ENCODE measurements at places on chromosomes 16 and 17.

GRCh38 chr17:49985310-49985990 is 9.6 kb downstream of the DLX3 start:
- no peak for DNase-seq

DNA sequence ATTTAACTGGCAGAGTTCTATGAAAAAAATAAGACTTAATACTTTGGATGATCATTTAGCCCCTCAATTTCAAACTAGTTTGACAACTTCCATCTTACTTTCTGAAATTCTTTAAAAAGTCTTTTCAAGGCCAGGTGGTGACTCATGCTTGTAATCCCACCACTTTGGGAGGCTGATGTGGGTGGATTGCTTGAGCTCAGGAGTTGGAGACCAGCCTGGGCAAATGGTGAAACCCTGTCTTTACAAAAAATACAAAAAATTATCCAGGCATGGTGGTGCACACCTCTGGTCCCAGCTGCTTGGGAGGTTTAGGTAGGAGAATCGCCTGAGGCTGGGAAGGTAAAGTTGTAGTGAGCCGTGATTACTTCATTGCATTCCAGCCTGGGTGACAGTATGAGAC is 154.4 kb downstream of the TANC2 start:
- no peak for DNase-seq

DNA sequence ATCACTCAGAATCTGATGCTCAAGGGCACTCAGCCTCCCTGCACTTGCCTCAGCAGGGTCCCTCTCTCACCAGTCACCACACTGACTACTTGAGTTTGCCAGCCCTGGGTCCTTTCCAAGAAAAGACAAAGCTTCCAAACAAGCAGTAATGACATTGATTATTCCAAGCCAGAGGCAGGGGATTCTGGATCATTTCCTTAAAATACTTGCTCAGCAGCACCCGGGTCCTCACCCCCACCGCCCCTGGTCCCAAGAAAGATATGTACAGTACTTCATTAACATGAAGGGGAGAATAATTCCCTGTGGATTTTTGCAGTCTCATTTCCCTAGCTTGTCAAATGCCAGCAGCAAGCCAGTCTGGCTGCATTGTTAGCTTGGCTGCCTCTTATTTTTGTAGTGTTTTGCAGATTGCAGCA is 83.2 kb upstream of the GNAO1 start:
- no peak for DNase-seq

- DNase-seq = no peak
Measured at GRCh38 chr17:64157669-64158180, 27.8 kb upstream of the ERN1 start.

DNA sequence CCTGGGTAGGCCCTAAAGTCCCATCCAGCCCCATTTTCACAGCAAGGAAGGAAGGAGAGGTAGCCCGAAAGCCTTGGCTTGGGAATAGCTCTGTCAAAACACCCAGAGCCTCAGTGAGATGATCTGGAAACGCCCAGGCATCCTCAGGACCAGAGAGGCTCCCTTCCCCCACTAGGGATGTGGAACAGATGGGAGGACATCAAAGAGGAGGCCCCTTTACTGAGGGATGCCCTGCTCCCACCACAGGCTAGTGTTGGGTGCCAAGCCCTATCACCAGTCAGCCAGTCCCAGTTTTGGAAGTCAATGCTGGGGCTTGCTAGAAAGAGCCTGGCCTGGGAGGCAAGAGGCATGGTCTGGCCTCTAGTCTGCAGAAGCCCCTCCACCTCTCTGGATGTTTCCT is 4.7 kb downstream of the TPPP3 start:
- DNase-seq = no peak

All from SJCRH30 (cell line).